ENCODE measurements at places on chromosomes 4 and X. TPM values are rescaled to one million over a fixed set of nuclear protein-coding genes. Genes with fewer than 3 reads are reported as not detected.

The GPR34 gene
- total RNA-seq: not detected

The RENBP gene
- total RNA-seq: not detected

GRCh38 chrX:2266445-2267349 is 234.1 kb downstream of the DHRSX start:
- DNase-seq: no peak

The SFRP2 gene
- total RNA-seq: not detected

DNA sequence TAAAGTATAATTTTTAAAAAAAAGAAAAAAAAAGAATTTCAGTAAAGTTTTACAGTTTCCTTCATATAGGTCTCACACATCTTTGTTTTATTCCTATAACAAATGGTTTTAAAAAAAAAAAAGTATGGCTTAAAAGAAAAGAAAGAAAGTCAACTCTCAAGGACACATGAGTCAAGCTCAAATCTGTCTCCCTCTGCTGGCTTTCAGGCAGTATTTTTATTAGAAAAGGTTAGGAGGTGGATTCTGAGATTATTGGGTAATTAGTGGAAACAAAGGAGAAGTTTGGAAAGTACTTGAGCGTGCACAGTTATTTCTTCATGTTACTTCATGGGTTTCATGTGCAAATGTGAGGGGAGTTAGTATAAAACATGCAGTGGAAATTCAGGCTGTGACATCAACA is 36.6 kb upstream of the BTC start:
- no peak for DNase-seq

The MRFAP1 gene
- 126 TPM for total RNA-seq
